Mammary epithelial cell (primary cell): ENCODE measurements at places on chromosomes 2 and 18.

DNA sequence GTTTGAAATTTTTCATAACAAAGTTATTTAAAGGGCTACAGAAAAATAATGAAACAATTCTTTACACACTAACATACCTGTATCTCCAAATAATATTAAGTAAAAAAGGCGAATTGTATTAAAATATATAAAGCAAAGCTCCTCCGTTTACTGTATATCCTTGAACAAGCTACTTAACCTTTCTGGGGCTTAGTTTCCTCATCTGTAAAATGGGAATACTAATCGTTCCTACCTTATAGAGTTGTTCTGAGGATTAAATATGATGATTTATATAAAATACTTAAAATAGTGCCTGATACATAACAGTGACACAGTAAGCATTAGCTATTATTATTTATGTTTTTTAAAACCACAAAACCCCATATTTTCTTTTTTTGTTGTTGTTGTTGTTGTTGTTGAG is 13.3 kb downstream of the SLC25A12 start:
- no peak for DNase-seq

DNA sequence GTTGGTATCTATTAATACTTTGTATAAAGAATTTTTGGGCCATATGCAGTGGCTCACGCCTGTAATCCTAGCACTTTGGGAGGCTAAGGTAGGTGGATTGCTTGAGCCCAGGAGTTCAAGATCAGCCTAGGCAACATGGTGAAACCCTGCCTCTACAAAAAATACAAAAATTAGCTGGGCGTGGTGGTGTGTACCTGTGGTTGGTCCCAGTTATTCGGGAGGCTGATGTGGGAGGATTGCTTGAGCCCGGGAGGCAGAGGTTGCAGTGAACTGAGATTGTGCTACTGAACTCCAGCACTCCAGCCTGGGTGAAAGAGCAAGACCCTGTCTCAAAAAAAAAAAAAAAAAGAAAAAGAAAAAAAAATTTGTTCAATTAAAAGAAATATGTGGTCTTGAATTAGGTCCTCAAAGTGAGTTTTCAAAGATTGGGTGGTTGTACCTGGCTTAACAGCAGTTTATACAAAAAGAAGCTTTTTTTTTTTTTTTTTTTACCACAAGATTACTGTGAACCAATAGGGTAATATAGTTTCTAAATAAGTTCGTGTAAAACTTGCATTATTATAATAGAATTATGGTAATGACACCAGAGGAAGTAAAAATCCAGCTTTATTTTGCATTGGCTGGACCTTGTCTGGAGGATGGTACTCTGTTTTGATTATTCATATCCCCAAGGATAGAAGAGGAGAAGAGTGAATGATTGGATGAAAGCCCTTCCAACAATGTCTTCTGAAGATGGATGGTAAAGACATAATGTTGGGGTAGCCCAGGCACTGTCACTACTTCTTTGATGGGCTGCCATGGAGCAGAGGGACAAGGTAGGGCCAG is 210.3 kb downstream of the MYCN start:
- no peak for DNase-seq

- DNase-seq = no peak
These were observed 191.3 kb downstream of the CMPK2 start for GRCh38 chr2:6674381-6674780.

DNA sequence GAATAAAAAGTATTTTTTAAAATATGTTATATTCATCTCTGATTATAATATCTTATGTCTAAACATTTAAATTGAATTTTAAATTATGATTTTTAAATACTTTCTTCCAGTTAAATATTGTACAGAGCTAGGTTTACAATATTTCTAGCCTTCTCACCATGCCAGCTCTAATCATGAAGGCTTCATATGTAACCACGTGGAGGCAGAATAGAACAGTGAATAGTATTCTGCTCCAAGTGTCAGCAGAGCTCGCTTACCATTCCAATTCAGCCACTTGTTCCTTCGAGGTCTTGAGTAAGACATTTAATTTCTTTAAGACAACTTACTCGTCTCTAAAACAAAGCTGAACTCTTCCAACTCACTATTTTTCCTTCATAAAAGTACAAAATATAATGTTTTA is 871.8 kb downstream of the SUCLG1 start:
- no peak for DNase-seq

GRCh38 chr18:64332835-64333234 is 183.9 kb upstream of the LINC00305 start:
- DNase-seq = no peak

GRCh38 chr2:196376984-196377877 is 205.9 kb upstream of the STK17B start:
- peak; percentile 21 for DNase-seq

DNA sequence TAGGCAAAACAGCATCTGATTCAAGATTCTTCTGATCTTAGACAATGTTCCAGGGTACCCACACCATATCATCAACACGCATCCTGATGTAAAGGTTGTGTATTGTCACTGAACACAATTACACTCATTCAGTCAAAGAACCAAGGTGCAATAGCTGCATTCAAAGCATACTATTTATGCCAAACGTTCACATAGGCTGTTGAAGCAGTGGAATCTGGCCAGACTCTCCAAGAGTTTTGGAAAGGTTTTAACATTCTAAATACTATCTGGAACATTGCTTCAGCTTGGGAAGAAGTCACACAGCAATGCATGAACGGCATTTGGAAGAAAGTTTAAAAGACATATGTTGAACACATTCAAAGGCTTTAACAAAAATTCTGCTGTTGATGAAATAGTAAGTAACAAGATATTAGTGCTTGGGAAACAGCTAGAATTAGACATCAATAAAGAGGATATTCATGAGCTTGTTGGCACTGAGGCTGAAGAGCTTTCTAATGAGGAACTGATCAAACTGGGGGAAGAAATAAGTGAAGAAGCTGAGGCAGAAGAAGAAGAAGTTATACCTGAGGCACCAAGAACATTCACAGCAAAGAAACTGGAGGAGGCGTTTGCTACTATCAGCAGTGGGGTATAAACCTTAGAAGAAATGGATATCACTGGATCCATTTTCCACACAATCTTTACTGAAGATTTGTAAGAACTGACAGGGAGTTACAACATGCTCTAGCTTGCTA is 47.6 kb upstream of the MSH6 start:
- DNase-seq = no peak

GRCh38 chr18:21684731-21685130 is 19.8 kb downstream of the ABHD3 start:
- no peak for DNase-seq

DNA sequence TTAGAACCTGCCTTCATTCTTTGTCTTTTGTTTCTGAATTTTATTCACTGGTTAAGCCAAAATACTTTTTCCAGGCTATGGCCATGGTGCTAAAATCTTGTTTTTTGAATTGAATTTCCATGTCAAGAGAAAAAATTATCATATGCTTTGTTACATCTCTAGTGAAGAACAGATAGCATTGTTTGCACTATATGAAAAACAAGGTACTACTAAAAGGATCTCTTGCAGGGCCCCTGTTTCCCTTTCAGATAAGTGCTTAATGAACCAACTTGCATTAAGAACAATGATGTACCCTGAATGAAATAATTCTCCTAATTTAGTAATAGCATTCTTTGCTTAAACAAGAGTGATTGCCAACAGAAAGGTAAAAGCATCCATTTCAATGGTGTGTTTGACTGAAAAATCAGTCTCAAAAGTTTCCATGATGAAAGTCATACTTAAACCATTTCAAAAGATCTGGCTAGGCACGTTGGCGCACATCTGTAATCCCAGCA is 4.3 kb upstream of the MYL12B start:
- no peak for DNase-seq

DNA sequence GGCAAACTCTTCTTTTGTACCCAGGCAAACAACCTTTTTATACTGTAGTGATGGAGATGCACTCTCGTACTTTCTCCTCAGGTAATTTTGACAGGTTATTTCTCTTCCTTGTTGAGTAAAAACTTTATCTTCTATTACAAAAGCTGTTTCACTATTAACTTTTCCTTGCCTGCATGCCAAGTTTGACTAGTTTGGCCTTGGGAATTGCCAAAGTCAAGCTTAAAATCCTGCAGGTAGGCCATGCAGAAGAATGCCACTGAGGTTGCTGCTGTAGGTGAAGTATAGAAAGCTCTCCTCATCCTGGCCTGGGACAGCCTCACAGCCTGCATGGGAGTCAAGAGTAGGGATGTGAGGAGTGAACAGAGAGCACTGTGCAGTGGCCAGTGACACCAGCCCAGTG is 1293.5 kb upstream of the CHAC2 start:
- no peak for DNase-seq

DNA sequence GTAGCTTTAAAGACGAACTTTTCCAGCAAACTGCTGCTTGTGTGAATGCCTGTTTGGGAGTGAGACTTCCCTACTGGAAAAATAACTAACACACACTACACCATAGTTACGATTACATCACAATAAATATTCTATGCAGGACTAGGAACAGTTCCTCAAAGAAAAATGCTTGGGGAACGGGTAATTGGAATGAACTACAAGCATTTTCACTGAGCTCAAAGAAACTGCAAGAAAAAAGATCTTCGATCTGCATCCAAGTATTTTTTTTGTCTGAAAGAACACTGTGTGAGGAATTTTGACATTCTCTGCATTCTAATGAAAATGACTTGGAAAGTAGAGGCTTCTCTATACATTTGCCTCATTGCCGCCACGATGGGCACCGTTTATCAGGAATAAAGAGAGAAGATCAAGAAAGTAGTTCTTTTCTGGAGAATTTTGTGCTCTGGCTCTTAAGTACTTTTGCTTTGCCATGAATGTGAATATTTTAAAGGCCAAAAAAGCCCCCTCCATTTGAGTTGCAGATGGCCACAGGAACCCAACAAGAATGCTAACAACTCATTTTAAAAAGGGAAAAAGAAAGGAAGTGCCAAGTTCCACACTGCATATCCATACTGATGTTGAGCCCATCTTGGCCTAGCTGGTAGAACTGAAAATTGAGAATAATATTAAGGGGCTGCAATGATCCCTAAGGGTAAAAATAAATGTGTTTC is 13.6 kb downstream of the LYPD1 start:
- no peak for DNase-seq

DNA sequence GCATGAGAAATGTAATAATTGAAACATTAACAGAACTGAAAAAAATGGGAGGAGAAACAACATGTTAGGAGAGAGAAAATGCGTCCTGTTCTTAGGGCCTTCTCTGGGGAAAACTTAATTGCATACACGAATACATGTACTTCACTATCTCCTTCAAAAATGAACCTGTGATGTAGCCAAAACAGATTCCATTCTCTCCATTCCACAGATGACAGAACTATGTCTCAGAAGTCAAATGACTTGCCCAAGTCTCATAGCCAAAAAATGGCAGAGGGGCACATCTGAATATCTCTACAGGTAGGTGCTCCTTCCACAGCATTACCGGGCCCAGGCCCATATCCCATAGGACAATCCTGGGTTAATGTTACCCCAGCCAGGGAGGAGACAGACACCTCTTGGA is 3.9 kb upstream of the DCTN1 start:
- DNase-seq = no peak

GRCh38 chr2:161709428-161709827 is 85.2 kb downstream of the SLC4A10 start:
- no peak for DNase-seq

- DNase-seq = no peak
These were observed 22.0 kb downstream of the FAM98A start for GRCh38 chr2:33577084-33577483.

- DNase-seq = peak; percentile 24
These were observed 1814.7 kb upstream of the CELF4 start for GRCh38 chr18:39380186-39380725.

- DNase-seq = no peak
These were observed 1219.8 kb upstream of the ZEB2 start for GRCh38 chr2:145739681-145740080.

DNA sequence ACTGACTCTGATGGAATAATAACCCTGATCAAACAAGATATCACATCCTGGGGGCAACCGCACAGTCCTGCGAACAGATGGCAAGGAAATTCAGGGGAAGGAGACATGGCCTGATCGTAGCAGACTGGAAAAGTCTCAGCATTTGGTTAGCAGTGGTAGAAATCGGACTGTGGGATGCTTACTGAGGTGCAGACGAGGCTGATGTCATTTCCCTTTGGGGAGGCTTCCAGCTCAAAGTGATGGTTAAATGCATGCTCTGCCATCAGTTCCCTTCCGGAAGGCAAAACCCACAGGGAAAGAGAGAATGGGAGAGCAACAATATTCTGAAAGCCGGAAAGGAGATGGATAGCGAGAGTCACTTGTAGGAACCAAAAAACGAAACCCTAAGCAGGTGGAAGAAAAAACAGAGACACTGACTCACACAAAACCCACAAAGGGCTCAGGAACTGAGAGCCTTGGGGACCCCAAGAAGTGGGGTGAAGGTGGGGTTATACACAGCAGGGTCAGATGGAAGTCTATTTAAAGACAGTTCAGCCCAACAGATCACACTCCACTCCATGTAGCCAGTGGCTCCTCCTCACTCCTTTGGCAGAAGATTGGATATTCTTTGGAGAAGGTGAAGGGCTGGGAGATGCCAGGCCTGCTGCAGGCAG is 93.1 kb downstream of the INPP5D start:
- no peak for DNase-seq

GRCh38 chr2:227214622-227215041 is 50.2 kb downstream of the COL4A3 start:
- DNase-seq = no peak

- DNase-seq = no peak
These were observed 137.1 kb downstream of the ARHGAP28 start for GRCh38 chr18:6866552-6867085.

GRCh38 chr2:67713376-67713775 is 316.2 kb downstream of the ETAA1 start:
- DNase-seq = peak; percentile 8

GRCh38 chr2:125471963-125472362 is 1184.0 kb upstream of the GYPC start:
- no peak for DNase-seq

DNA sequence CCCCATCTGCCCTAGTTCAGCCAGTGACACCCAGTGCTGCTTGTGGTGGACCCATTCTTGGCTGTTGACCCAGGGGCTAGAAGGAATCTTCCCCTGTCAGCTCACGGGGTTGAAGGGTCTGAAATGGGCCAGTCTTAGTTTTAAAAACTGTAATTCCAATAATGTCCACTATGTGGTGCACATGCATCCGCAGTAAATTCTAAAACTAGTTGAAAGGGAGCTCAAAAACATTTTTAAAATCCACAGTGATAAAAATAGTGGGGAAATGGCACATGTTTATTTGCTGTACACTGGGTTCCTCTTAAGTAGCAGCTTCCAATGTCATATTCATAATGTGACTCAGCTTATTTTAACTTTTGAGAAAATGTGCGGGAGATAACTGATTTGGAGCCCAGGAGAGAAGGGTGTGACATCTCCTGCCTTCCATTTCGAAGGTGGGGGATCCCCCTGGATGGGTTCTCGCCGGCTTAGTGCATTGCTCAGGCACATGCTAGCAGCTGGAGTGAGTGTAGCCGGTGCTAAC is 32.8 kb downstream of the GRHL1 start:
- DNase-seq = peak; percentile 11

GRCh38 chr2:46831051-46831868 is 84.3 kb downstream of the MCFD2 start:
- no peak for DNase-seq

- no peak for DNase-seq
These were observed 674.3 kb upstream of the REG3G start for GRCh38 chr2:78351208-78351607.

- no peak for DNase-seq
These were observed 227.7 kb downstream of the NEDD4L start for GRCh38 chr18:58271770-58272169.

GRCh38 chr2:84912984-84913383 is 7.5 kb downstream of the TMSB10 start:
- DNase-seq = no peak

GRCh38 chr2:95047629-95048510 is 22.4 kb downstream of the MAL start:
- no peak for DNase-seq

GRCh38 chr2:189933041-189933440 is 129.5 kb downstream of the MSTN start:
- no peak for DNase-seq

GRCh38 chr2:126914811-126915500 is 16.3 kb downstream of the TEX51 start:
- DNase-seq = no peak
